ENCODE measurements at places on chromosomes 4 and X.

DNA sequence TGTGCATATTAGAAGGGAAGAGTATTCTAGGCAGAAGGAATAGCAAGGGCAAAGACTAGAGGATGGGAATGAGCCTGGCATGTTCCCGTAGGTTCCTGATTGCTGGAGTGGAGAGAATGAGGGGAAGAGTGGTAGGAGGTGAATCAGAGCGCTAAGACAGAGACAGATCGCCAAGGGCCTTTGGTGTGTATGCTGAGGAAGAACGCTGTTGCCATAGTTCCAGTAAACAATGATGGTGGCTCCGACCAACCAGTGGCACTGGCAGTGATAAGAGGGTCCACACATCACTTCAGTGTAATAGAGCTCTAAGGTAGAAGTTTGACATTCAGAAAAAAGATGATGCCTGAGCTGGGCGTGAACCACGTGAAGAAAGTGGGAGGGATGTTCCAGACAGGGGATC is 966 bp downstream of the TBC1D25 start:
- no peak for DNase-seq

DNA sequence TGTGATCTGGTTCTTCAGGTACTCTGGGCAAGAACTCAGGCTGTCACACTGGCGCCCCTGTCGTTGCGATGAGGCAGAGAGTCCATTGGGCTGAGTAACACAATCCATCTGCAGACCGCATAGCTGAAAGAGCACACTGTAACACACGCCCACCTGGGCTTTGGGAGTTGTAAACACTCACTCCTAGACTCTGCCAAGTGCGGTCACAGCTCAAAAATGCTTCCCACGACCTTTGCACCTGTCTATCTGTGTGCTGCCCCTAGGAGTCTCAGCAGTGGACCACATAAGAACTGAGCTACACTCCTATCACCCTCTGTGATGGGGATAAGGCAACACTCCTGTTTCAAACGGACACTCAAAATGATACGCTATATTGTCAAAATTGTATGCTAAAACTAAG is 2028.3 kb downstream of the PCDH7 start:
- no peak for DNase-seq

- DNase-seq, result no peak
Observed at GRCh38 chrX:78024349-78025059, 55.1 kb upstream of the PGAM4 start.

GRCh38 chr4:126583509-126583908 is 1049.2 kb upstream of the INTU start:
- no peak for DNase-seq

DNA sequence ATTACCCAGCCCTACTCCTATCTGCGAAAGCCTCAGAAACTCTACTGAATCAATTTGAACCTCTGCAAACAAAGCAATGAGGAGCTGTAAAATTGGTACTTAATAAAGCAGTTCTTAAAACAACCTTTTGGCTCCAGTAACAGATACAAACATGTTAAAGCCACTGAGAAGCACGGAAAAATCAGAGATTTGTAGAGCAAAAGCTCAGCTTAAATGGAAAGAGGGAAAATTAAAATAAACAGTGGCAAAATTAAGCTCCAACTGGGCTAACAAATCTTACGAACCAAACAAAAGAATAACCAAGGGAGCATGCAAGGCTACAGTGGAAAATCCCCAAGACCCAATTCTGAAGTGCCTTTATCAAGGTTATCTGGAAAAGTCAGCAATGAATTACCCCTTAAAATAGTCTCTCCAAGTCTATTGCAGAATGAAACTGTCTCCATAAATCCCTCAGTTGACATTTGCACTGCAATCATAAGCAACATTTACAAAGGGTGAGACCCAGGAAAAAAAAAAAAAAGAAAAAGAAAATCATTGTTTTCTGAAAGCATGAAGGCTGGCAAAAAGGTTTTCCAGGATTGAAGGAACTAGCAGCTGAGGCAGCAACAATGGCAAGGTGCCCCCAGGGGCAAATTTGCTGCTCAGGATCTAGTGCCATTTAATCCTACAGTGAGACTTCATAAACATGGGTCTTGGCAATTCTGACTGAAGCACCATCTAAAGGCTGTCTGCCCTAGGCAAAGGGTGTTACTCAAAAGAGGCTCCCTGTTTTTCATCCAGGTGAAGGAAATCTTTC is 40.1 kb downstream of the USP46 start:
- no peak for DNase-seq

GRCh38 chr4:21716531-21716930 is 232.0 kb downstream of the KCNIP4 start:
- DNase-seq, result no peak

DNA sequence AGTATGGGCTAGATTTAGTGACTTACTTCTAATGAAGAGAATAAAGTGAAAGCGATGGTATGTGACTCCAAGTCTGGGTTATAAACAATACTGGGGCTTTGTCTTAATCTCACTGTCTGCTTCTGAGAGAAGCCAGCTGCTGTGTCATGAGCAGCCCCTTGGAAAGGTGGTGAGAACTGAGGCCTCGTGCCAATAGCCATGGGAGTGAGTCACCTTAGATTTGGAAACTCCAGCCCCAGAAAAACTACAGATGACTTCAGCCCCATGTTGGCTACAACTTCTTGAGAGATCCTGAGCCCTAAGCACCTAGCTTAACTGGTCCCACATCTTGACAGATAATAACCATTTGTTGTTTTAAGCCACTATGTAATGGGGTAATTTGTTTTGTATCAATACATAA is 77.6 kb downstream of the CWH43 start:
- DNase-seq, result no peak

All from omental fat pad (tissue), 4 donors.